ENCODE measurements at places on chromosomes 6 and 20.

- DNase-seq = no peak
Observed at GRCh38 chr6:92763274-92763584, 656.1 kb downstream of the EPHA7 start.

DNA sequence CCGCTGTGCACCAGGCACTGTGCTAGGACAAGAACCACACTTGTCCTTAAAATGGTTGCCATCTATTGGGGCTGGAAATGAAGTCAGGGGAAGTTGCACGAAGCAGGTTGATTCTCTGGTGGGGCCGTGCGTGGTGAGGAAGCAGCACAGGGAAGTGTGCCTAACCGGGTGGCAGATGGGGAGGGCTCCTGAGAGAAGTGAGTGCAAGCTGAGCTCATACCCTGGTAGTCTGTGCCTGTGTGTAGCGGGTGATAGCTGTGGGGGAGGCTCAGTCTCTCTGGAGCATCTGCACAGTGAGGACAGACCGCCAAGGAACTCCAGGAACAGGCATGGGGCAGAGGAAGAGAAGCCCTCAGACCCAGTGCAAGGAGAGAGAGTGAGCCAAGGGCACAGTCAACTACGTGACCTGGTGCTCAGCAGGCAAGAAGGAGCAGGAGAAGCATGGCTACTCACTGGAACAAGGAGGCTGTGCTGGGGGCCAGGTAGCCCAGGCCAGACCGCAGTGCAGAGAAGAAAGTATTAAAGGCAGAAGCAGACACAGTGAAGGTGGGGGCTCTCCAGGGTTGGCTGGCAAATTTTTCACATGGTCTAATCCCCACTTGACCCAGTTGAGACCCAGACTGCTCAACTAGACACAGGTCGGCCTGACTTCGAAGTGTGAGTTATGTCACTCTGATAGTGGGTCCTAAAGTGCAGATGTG lies 155.0 kb downstream of the CDH26 start:
- DNase-seq = no peak

DNA sequence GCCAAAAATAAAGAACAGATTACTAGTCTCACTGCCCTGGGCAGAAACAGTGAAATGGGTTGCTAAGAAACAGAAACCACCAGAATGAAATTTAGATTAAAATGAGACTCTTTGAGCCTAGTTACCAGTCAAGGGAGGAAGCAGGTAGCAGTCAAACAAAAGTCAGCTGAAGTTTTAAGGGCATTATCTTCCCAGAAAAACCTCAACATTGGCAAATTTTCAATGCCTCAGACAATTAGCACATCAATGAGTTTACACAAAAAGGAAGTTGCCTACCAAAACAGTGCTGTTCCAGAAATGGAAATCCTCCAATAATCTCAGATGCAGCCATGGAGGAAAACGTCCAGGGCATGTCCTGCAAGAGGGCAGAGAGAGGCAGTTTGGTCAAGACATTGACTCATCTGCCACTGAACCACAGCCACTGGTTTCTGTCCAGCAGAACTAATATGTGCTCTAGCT lies 399.7 kb upstream of the ADGRB3 start:
- DNase-seq = no peak

GRCh38 chr6:136566007-136566487 lies 15.8 kb upstream of the MAP7 start:
- DNase-seq = no peak

GRCh38 chr20:7113577-7114466 lies 346.3 kb downstream of the BMP2 start:
- peak; percentile 71 for DNase-seq

GRCh38 chr6:87572021-87572420 lies 17.8 kb downstream of the RARS2 start:
- no peak for DNase-seq

DNA sequence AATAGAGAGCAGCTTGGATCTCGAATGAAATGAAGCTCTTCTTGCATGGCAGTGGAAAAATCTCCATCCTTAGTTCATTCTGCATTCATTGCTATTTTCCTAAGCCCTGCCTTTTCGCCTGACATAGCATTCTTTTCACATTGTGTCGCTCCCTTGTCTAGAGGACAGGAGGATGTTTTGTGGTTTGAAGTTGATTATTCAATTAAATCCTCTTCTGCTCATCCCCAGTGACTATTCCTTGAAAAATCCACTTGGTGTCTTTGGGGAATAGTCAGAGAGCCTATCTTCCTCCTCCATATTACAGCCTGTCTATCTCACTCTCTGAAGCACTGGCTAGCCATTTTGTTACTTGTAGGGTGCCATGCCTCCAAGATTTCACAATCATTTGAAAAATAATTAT lies 161.2 kb downstream of the KLHL32 start:
- no peak for DNase-seq

GRCh38 chr6:135358251-135358821 lies 139.2 kb downstream of the AHI1 start:
- DNase-seq = no peak

DNA sequence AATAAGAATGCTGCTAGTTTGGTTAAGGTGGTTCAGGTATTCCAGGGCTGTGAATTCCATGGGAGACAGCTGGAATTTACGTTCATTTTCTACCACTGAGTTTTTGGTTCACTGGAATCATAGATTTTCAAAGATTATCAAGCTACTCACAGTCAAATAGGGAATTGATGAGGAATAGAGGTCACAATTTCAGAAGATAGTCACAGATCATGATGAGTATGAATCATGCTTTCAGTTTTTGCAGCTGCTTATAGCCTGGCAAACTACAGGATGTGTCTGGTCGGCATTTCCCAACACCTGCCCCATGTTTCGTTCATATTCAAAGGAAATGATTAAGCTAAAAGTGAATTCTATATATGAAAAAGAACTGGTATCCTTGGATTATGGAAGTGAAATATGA lies 58.7 kb downstream of the BCKDHB start:
- DNase-seq = no peak

DNA sequence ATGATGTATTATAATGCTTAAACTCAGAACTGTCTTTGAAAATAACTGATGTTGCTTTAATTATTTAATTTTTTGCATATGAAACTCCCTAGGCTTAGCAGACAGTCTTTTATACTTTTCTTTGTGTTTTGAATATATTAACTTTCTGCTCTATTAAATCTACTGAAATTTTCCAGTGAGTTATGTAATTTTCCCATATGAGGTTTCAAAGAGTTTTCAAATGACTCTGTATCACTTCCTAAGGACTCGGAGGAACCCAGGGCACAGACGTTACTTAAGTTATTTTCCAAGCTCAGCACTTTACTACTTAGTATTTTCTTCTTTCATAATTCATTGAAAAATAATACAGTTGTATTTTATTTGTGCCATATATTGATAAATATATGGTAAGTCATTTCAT lies 122.6 kb downstream of the HS3ST5 start:
- no peak for DNase-seq

- no peak for DNase-seq
Observed at GRCh38 chr6:48550603-48551002, 439.6 kb upstream of the PTCHD4 start.

- peak; percentile 95 for DNase-seq
Observed at GRCh38 chr20:35942243-35942642, 12.1 kb downstream of the SCAND1 start.

GRCh38 chr6:158049055-158050028 lies 67.7 kb downstream of the SYNJ2 start:
- peak; percentile 29 for DNase-seq

All from NCI-H82 (cell line).